Eye (tissue), 1 donor: ENCODE measurements at places on chromosomes 4 and X.

DNA sequence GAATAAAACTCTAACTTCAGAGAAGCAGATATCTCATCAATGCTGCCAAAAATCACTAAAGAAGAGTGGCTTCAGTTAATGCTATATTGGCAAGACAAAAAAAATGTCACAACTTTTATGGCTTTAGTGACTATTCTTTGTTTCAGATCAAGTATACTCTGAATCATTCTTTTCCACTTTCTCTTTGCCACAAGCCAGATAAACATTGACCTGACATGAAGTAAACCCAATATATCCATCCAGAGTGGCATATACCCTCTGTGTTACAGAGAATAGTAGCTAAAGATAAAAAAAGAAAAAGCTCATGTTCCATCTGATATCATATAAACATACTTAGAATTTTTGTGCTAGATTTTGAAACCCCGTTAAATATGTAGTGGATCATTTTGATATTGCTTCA, 206.7 kb upstream of the CNKSR2 start:
- DNase-seq: no peak

DNA sequence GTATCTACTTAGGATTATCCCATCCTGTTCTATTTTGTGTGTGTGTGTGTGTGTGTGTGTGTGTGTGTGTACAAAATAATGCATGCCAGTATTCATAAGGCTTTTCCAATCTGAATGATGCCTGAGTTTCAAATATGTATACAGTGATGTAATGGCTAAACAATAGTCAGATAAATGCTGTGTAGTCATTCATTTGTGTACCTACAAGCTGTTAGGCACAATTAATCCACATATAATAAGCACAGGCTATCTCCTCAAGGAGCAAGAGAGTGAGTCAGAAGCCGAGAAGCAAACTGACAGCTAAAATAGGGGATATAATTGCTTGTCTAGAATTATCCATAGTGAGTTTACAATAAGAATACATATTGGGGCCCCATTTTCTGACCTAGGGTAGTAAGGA, 15.7 kb downstream of the DMD start:
- DNase-seq: no peak

GRCh38 chr4:80199947-80200346, 2.6 kb downstream of the PRDM8 start:
- DNase-seq: no peak

- peak; percentile 85 for DNase-seq
Measured at GRCh38 chrX:153554519-153555167, 37.2 kb downstream of the ATP2B3 start.

- DNase-seq: no peak
Measured at GRCh38 chr4:104489731-104490095, 5.0 kb downstream of the CXXC4 start.

GRCh38 chrX:154013614-154014360, 5.9 kb downstream of the IRAK1 start:
- DNase-seq: peak; percentile 72

- DNase-seq: peak; percentile 65
Measured at GRCh38 chr4:176034499-176034898, 31.1 kb upstream of the WDR17 start.

- no peak for DNase-seq
Measured at GRCh38 chrX:16659321-16659720, 9.4 kb downstream of the S100G start.

DNA sequence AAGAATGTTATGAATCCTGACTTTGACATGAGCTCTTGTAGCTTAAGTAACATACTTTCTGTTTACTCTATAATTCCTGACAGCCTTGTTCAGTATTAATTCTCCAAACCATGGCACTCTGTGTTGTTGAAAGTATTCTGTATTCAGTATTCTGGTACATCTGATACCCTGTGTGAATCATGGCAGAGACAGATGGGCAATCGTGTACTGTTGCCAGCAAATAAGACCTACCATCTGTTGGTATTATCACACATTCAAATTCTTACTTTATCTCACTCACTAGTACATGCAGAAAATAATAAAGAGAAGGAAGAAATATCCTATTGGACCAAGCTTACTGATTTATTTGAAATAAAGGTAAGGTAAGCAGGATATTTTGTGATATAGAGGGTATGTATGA, 7.9 kb downstream of the MBTPS2 start:
- peak; percentile 1 for DNase-seq

GRCh38 chr4:107991945-107992630, 2.4 kb downstream of the HADH start:
- DNase-seq: no peak

DNA sequence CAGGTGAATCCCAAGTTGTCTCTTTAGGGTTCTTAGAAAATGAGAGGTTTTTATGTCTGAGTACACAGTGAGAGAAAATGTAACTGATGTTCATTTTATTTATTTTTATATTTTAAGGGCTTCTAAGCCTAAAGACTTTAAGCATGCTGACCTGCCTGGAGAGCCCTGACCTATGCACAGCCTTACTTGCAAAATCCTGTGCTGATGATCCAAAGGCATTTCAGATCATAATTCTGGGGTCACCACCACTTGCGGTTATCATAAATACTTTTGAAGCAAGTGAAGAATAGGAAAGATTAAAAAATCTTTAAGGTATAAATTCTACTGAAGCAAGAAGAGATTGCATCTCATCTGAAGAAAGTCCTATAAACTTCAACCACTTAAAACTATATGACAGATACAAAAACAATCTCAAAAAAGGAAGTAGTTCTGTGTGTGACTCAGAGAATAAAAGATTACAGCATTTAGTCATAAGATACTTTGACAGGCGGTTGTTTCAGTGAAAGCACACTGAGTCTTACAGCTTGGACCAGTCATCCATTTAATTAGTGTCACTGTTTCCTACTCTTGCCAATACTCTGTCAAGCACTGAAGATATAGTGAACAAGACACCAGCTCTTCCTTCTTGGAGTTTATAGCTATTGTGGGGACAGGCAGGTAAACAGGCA, 245.2 kb upstream of the DIPK2B start:
- DNase-seq: peak; percentile 1

DNA sequence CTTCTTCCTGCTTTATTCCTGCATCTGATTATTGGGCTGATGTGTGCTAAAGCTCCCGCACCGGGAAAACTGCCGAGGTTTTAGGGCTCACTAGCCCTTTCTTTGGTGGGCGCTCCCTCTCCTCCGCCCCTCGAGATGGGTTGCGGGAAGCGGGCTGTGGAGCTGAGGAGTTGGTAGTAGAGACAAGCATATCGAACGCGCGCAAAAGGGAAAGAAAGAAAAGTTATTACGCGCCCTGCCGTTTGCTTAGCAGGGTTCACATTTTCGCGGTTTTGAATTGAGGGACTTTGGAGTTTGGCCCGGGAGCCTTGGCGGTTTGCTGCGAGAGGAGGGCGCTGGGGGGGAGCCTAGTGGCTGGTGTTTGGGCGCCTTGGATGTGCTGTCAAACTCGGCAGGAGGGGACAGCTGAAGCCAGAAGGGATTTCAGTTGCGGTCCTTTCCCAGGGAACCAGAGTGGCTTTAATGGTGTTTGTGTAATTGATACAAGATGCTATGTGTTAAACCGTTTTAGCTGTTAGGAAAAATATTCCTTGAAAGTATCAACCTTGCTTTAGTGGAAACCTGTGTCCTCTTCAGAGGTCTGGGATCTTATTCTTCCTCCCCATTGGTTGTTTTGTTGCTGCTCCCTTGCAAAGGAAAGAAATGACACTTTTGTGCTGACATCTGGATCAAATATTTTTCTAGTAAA, 1.1 kb downstream of the GAB1 start:
- peak; percentile 79 for DNase-seq

DNA sequence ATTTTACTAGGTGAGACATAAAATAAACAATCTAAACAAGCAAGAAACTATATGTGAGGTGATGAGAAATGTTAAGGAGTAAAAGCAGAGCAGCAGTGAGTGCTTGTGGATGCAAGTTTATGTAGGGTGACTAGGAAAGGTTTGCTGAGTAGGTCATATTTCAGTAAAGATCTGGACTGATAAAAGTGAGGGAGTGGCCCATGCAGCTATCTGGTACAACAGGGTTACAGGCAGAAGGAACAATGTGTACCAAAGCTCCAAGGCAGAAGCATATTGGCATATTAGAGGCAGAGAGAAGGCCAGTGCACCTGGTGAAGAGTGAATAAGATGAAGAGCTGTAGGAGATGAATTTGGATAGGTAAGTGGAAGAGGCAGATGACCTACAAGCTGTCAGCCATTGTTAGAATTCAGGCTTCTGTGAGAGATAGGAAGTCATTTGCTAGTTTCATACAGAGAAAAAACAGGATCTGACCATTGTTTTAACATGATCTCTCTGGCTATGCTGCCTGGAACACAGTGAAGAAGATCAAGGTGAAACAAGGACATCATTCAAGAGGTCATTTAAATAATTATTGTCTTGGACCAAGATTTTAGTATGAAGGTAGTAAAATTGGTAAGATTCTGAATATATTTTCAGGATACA, 274.6 kb downstream of the ANKRD50 start:
- DNase-seq: no peak

DNA sequence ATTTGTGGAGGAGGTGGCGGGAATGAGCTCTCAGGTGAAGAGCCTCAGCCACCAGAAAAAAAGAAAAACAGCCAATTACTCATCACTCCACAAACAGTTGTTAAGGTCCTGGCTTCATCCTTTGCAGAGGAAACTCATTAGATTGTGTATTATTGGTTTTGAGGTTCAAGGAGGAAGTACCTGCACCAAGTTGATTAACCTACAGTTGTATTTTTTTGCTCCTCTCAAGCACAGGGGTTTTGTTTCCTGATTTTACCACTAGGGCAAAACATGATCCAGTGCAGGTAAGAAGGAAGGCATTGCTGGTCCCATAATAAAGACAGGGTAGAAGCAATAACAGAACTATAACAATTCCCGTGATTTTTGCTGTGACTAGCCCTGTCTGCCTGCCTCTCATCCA, 84.0 kb upstream of the QRFPR start:
- DNase-seq: no peak
